ENCODE measurements at places on chromosomes 16 and 17.

DNA sequence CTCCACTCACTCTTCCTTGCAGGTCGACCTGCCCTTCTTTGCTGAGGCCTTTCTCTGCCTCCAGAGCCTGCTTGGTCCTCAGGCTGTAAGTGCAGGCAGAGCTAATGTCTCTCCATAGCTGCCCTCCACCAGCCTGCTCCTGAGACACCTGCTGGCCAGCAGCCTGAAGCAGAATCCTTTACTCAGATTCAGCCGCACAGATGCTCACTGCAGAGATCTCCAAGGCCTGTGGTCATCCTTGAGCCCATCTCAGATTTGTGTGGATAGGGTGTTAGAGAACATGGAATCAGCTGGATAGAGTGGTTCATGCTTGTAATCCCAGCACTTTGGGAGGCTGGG is 11.5 kb downstream of the DEXI start:
- no peak for DNase-seq

GRCh38 chr16:89020925-89021595 is 44.1 kb upstream of the CBFA2T3 start:
- no peak for DNase-seq

- no peak for DNase-seq
Measured at GRCh38 chr16:75924397-75924796, 198.1 kb upstream of the CPHXL start.

GRCh38 chr16:71289732-71290062 is 495 bp upstream of the CMTR2 start:
- no peak for DNase-seq

DNA sequence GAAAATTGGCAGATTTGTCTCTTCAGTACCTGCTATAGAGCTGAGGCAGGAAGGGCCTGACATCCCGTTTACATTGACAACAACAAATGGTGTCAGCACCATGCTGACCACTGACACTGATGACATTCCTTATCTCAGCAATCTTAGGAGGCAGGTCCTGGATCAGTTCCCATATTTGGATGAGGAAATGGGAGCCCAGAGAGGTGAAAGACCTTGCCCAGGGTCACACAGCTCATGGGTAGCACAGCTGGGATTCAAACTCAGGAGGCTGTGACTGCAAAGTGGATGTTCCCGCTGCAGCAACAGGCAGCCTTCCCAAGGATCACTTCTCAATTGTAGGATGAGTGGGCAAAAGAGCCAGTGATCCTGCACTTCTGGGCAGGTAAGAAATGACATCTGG is 30.5 kb upstream of the CACNG4 start:
- no peak for DNase-seq

DNA sequence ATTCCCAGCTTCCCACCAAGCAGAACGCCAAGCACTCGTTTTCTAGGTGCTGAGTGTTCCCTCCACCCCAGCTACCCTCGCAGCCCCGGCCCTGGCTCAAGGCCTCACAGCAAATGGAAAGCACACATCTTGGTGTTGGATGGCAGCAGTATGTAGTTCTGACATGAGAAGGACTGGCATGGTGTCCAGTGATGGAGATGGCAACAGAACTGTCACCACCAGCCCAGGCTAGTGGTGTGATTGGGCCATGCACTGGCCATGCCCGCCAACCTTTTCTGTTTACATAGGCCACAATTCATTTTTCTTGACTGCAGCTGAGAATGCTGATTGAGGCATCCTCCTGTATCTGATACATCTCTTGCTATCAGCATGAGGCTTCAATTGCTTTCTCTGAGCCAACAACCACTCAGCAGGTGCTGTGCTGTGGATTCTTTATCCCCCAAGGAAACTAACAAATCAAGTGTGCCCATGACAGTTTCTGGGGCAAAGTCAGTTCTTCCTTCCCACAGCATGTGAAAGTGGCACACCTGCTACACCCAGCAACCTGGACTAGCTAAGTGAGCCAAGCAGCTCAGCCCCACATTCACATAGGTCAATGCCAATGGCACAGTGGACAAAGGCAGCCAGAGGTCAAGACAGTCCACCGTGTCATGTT is 3.8 kb downstream of the SLC12A4 start:
- no peak for DNase-seq

DNA sequence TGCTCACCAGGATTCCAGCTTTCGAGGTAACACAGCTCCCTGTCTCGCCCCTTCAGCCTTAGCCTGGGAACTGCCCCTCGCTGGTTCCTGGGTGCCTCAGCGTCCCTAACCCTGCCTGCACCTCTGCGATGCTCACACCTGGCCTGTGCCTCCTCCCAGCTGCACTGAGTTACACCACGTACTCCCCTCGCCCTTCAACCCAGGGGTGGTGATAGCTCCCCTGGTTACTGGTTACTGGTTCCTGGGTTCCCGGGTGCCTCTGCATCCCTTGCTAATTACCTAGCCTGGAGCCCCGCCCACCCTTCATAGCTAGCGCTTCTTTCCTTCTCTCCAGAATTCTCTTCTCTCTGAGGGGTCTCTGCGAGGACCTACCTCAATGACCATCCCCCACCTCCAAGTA is 65.3 kb upstream of the PLCG2 start:
- no peak for DNase-seq

DNA sequence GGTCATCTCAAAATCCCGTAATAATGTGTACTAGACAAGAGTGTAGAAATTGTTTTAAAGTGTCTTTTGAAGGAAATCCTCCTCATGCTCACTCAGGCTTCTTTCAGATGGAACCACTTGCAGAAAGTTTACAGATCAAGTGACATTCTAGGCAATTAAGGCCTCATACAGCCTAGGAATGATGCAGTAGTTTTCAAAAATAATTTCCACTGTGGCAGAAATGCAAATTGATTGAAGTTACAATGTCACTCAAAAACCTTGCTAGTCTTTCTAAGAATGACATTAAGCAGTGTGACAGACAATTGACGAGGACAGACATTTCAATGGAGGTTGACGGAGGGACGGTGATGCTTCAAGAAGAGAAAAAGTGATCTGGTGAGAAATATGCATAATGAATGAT is 53.5 kb upstream of the CDH8 start:
- no peak for DNase-seq

DNA sequence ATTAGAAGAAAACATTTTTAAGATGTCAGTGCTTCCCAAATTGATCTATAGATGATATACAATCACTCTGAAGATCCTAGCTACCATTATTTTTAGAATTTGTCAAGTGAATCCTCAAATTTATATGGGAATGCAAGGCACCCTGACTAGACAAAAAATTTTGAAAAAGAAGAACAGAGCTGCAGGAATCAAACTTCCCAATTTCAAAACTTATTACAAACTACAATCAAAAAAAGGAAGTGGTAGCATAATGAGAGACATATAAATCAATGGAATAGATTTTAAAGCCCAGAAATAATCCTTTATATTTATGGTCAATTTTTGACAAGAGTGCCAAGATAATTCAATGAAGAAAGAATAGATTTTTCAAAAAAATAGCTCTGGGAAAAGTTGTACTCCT is 198.3 kb upstream of the KCNJ16 start:
- DNase-seq, result no peak

GRCh38 chr16:57741660-57742191 is 6.2 kb downstream of the KATNB1 start:
- no peak for DNase-seq

DNA sequence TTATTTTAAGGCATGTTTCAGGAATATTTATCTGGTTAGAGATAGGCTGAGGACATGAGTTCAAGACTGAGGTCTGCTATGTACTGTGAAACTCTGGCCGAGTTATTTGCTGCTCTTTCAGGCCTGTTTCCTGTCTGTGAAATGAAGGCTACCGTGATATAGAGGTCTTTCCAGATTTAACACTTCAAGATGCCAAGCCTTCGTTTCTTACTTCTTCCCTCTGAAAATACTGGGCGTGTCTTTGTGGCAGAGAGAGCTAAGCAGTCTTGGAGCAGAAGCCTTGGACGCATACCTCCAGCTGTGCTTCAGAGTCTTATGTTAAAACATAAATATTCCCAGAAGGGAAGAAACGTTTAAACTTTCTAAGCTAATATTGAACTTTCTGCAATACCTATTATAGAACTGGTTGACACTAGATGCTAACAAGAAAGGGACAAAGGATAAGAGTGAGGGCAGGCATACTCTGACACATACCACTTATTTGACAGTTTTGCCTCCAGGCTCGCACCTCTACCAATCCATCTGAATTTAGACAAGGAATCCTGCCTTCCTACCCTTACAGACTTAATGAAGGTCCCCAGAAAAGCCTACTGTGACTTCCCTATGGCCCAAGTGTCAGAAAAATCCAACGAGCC is 17.5 kb downstream of the WIPI1 start:
- no peak for DNase-seq

GRCh38 chr17:75486951-75487350 is 28.4 kb downstream of the CASKIN2 start:
- DNase-seq, result no peak

- peak; percentile 57 for DNase-seq
Measured at GRCh38 chr16:11328172-11329070, 16.8 kb upstream of the RMI2 start.

DNA sequence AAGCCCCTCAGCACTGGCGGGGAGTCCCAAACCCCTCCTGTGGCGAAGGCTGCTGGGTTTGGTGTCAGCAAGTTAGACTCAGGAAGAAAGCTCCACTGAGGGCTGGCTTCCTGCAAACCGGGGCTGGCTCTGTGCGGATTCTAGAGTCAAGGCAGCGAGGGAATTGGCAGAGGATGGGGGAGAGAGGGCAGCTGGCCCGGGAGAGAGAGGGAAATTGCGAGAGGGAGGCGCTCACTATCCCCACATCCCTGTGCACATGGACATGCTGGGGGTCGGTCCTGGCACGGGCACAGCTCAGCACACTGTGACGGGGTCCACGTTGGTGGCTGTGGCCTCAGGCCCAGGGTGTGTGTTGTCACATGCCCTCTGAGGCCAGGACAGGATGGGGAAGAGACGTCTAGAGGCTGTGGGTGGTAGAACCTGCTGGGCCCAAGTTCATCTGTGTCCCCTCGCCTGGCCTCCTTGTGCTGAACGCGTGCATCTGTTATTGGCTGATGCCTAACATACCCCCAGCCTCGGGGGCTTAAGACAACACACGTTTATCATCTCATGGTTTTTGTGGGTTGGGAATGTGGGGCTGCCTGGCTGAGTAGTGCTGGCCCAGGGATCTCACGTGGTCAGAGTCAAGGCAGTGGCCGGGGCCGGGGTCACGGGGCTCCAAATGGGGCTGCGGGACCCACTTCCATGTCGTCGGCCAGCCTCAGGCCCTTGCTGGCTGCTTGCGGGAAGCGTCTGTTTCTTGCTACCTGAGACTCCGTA is 16.7 kb upstream of the JPH3 start:
- DNase-seq, result no peak

DNA sequence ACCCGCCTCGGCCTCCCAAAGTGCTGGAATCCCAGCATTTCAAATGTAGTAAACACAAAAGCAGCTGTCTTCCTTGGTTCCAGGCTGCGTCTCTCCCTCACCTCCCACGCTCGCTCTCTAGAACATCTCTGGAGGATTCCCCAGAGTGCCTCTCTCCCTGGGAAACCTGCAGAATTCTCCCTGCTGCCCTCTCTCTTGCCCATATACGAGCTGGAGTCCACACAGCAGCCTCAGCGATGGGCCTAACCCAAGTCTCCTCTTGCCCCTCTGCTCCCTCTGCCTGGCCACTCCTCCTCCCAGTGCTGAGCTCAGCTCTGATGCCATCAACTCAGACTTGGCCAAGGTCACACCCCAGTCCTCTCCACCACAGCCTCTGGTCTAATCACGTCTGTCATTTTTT is 10.6 kb downstream of the GPRC5B start:
- DNase-seq, result no peak
